Endodermal cell (in vitro differentiated cells): ENCODE measurements at places on chromosomes 1 and 21. TPM values are rescaled to one million over a fixed set of nuclear protein-coding genes. Genes with fewer than 3 reads are reported as not detected.

DNA sequence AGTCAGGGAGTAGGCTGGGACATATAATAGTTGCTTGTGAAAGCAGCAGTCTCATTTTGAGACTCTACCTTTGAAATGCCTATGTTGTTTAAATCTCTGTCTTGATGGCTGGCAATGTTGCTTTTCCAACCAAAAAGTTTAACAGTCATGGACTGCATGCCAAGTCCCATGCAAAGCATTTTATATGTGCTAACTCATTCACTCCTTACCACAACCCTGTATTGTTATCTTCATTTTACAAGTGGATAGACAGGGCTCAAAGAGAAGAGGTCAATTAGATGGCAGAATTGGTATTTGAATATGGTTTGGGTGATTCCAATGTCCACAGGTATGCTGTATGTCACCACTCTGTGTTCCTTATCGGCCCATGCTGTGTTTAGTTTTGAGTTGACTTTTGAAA lies 331.4 kb upstream of the USP24 start:
- H3K4me3 ChIP-seq, result no peak overlapping the region
- H3K4me1 ChIP-seq, result no peaks in the 10 kb centered on the region
- no peaks in the 10 kb centered on the region for H3K36me3 ChIP-seq
- H3K27ac ChIP-seq, result no peak overlapping the region
- H3K27me3 ChIP-seq, result no peaks in the 10 kb centered on the region
- DNase-seq, result no peak

DNA sequence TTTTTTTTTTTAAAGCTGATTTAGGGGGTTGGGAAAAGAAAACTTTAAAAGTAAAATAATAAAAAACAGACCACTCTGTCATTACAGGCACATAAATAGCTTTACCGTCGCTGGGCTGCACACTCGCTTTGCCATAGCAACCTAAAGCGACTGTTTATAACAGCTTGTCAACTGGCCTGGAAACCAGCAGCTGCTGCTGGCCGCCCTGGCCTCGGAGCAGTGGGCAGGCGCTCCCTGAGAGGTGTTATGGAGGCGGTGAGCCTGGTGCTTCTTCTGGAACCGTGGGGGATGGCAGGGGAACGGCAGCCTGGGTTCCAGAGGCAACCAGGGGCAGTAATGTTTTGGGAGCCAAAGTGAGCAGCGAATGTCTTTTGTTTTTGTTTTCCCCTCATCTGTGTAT lies 45.7 kb downstream of the ATP2B4 start:
- DNase-seq, result no peak
- H3K36me3 ChIP-seq, result peaks cover 4% of the 10 kb centered on the region
- peaks cover 22% of the 10 kb centered on the region for H3K4me1 ChIP-seq
- no peaks in the 10 kb centered on the region for H3K27me3 ChIP-seq
- peak overlapping the region; percentile 82 for H3K27ac ChIP-seq

- no peaks in the 10 kb centered on the region for H3K27me3 ChIP-seq
- no peak for DNase-seq
- no peaks in the 10 kb centered on the region for H3K4me1 ChIP-seq
- no peaks in the 10 kb centered on the region for H3K36me3 ChIP-seq
- H3K27ac ChIP-seq, result no peak overlapping the region
- no peak overlapping the region for H3K4me3 ChIP-seq
Observed at GRCh38 chr1:178161516-178161915, 67.6 kb downstream of the RASAL2 start.

- H3K4me1 ChIP-seq, result no peaks in the 10 kb centered on the region
- no peak overlapping the region for H3K27ac ChIP-seq
- peaks cover 5% of the 10 kb centered on the region for H3K27me3 ChIP-seq
- H3K36me3 ChIP-seq, result no peaks in the 10 kb centered on the region
Observed at GRCh38 chr1:41851589-41851988, 67.1 kb downstream of the HIVEP3 start.

DNA sequence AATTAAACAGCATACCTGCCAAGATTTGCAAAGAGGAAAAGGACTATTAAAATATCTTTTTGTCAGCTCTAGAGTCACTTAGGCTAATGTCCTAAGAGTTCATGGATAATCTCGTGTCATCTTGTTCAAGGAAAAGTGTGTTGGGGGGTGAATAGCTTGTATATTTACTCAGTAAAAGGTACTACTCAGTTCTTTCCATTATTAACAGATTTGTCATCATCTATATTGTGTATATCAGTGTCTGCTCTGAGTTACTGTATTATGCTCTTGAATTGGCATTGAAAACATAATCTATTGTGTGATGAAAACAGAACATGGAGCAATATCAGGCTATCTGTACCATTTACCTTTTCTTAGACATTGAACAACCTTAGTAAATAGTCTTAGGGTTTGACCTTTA lies 41.9 kb downstream of the SMG7 start:
- peaks cover 19% of the 10 kb centered on the region for H3K4me1 ChIP-seq
- H3K27me3 ChIP-seq, result no peaks in the 10 kb centered on the region
- DNase-seq, result no peak
- no peak overlapping the region for H3K27ac ChIP-seq
- peak overlapping the region; percentile 65 for H3K4me3 ChIP-seq
- H3K36me3 ChIP-seq, result peaks cover 29% of the 10 kb centered on the region

Gene SLC44A5
- total RNA-seq, result 4.2 and 4.6 TPM in 2 replicates

GRCh38 chr1:204041803-204042505 lies 31.0 kb upstream of the SOX13 start:
- H3K36me3 ChIP-seq, result no peaks in the 10 kb centered on the region
- H3K27ac ChIP-seq, result no peak overlapping the region
- H3K4me3 ChIP-seq, result no peak overlapping the region
- H3K27me3 ChIP-seq, result no peaks in the 10 kb centered on the region

Gene ATP13A2
- 56.9 to 82.6 TPM (median 69.0 TPM) in 3 replicates for total RNA-seq

DNA sequence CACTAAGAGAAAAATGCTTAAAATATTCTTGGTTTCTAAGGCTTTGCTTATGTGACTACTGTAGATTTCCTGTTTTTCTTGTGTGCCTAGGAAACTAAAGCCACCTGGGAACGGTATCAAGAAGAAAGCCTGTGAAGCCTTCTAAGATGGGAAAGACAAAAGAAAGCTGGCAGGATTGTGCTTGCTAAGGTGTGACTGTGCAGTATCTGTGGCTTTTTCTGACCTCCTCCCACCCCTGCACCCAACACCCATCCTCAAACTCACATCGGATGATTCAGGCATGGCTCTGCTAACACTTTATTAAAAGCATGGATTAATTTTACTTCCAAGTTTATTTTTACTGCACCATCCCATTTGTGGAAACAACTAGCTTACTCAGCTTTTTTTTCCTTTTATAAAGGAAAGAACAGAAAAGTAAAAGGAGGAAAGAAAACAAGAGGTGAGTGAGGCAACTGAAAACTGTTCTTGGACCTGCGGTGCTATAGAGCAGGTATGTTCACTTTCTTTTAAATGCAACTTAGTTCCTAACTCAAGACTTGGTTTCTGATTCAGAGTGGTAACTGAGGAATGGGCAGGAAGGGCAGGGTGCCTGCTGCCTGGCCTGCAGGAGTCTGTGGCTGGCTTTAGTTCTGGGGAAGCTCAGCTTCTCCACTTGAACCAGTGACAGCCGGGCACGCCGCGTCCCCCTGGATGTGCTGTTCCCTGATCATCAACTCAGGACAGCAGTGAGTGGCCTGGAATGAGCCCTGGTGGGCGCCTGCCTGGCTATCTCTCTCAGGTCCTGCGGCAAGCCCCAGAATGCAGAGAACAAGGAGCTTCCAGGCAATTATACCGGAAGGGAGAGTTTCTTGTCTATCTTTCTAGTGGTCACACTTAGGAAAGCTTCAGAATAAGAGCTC lies at the start of gene GBP6:
TSS of gene GBP6 (plus strand) at position 422 of the 899 bp plus-strand sequence. CDS start 4,493 bp downstream, outside the sequence.
- no peaks in the 10 kb centered on the region for H3K27me3 ChIP-seq
- no peak within 1 kb of the TSS for H3K4me3 ChIP-seq
- H3K36me3 ChIP-seq, result no peaks in the 10 kb centered on the region
- no peak within 1 kb of the TSS for H3K27ac ChIP-seq
- DNase-seq, result peak; percentile 67
- H3K4me1 ChIP-seq, result no peaks in the 10 kb centered on the region

- peak overlapping the region; percentile 12 for H3K4me3 ChIP-seq
- H3K4me1 ChIP-seq, result peaks cover 21% of the 10 kb centered on the region
- H3K27ac ChIP-seq, result no peak overlapping the region
- DNase-seq, result no peak
- no peaks in the 10 kb centered on the region for H3K27me3 ChIP-seq
Observed at GRCh38 chr1:51973587-51974474, 16.7 kb downstream of the RAB3B start.

GRCh38 chr1:1421147-1421906 lies at the start of gene ANKRD65:
TSS of gene ANKRD65 (minus strand) at chr1:1421276. CDS start at chr1:1421005, 271 bp downstream.
- H3K36me3 ChIP-seq, result no peaks in the 10 kb centered on the region
- peaks cover 13% of the 10 kb centered on the region for H3K4me1 ChIP-seq
- H3K4me3 ChIP-seq, result no peak within 1 kb of the TSS
- no peaks in the 10 kb centered on the region for H3K27me3 ChIP-seq

Gene KISS1
- not detected in 2 replicates for total RNA-seq

- H3K4me1 ChIP-seq, result peaks cover 7% of the 10 kb centered on the region
- no peak within 1 kb of the TSS for H3K27ac ChIP-seq
- no peaks in the 10 kb centered on the region for H3K27me3 ChIP-seq
- no peak within 1 kb of the TSS for H3K4me3 ChIP-seq
Observed at GRCh38 chr1:46798810-46799209, at the start of gene CYP4B1. TSS of gene CYP4B1 (plus strand) at chr1:46799046. CDS start at chr1:46799082, 36 bp downstream.

- H3K36me3 ChIP-seq, result peaks cover 6% of the 10 kb centered on the region
- H3K27me3 ChIP-seq, result peaks cover 18% of the 10 kb centered on the region
- peak overlapping the region; percentile 89 for H3K4me3 ChIP-seq
- H3K4me1 ChIP-seq, result no peaks in the 10 kb centered on the region
Observed at GRCh38 chr1:85576642-85577418, 3.7 kb upstream of the CCN1 start.

Gene FCN3
- total RNA-seq, result 0.26 TPM in 1 of 2 replicates, not detected in the other

Gene SPRR2F
- not detected in 2 replicates for total RNA-seq

Gene THEM5
- not detected in 2 replicates for total RNA-seq

- no peak for DNase-seq
- H3K36me3 ChIP-seq, result no peaks in the 10 kb centered on the region
- no peaks in the 10 kb centered on the region for H3K27me3 ChIP-seq
- no peak overlapping the region for H3K27ac ChIP-seq
Observed at GRCh38 chr1:229907884-229908638, 159.0 kb upstream of the GALNT2 start.

DNA sequence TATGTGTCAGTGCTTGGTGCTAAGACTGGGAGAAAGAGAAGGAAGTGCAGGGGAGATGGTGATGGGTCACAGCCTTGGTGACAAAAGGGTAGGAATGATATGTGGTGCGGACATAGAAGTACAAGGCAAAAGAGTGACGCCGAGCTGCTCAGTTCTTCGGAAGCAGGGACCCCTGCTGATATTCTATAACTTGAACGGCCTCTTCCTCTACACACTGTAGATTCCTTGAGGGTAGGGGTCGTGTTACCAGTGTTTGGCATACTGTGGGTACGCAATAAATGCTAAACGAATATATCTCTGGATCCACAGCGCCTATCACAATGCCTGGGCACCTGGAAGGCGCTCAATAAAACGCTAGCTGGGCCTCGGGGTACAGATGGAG lies 488 bp downstream of the DBT start:
- peaks cover 6% of the 10 kb centered on the region for H3K4me1 ChIP-seq
- H3K36me3 ChIP-seq, result no peaks in the 10 kb centered on the region
- peak overlapping the region; percentile 99 for H3K4me3 ChIP-seq
- DNase-seq, result no peak
- H3K27me3 ChIP-seq, result no peaks in the 10 kb centered on the region
- peak overlapping the region; percentile 75 for H3K27ac ChIP-seq

GRCh38 chr1:207405814-207406213 lies 48.3 kb upstream of the CR2 start:
- no peak overlapping the region for H3K27ac ChIP-seq
- no peak overlapping the region for H3K4me3 ChIP-seq
- H3K4me1 ChIP-seq, result no peaks in the 10 kb centered on the region

DNA sequence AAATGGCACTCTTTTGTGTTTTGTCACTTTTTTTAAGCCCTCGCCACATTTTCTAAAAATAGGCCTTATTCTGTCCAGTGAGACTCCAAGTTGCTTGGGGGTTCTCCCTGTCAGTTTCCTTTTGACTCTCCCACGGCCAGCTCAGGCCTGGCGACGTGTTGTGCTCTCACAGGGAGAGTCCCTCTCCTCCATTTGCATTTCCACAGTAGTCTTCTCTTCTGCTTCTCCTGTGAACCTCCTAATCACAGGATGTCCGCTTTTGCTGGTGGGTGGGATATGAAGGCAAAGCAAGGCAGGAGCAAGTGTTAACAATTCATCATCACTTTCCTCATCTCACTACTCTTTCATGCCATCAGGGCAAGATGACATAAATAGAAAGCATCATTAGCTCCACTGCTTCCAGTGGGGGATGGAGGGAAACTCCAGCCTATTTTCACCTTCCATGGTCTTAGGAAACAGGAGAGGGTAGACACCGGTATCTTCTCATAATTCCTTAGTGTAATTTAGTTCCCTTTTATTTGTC lies 99.8 kb downstream of the INTS7 start:
- H3K4me1 ChIP-seq, result peaks cover 8% of the 10 kb centered on the region
- H3K27ac ChIP-seq, result no peak overlapping the region
- no peak for DNase-seq
- H3K36me3 ChIP-seq, result no peaks in the 10 kb centered on the region

Gene ASCL5
- total RNA-seq, result 1.4 and 1.8 TPM in 2 replicates

DNA sequence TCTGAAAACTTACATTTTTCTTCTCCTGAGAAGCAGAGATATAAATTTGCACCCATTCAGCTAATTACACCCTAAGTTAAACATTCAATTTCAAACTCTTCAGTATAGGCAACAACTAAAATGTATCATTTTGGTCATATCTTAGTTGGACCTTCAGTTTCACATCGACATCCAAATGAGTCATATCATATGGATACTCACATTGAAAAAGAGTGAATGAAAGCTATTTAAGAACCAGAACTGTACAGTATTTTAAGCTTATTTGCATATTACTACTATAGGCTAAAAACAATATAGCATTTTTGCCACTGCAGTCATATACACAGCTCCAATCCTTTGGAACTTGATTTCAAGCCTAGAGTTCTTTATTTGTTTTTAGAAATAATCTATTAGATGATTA lies 33.6 kb downstream of the USP25 start:
- H3K4me3 ChIP-seq, result no peak overlapping the region
- peaks cover 4% of the 10 kb centered on the region for H3K36me3 ChIP-seq
- no peaks in the 10 kb centered on the region for H3K27me3 ChIP-seq
- DNase-seq, result no peak

DNA sequence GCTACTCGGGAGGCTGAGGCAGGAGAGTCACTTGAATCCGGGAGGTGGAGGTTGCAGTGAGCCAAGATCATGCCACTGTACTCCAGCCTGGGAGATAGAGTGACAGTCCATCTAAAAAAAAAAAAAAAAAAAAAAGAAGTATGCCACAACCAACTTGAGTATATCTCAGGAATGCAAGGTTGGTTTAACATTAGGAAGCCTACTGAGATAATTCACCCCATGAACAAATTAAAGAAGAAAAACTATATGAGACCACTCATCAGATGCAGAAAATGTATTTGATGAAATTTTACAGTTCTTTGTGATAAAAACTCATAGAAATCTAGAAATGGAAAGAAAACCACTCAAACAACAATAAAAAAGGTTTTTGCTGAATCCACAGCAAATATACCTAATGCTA lies 373.8 kb downstream of the LMO4 start:
- no peaks in the 10 kb centered on the region for H3K36me3 ChIP-seq
- no peak overlapping the region for H3K27ac ChIP-seq
- H3K27me3 ChIP-seq, result no peaks in the 10 kb centered on the region
- DNase-seq, result no peak
- no peaks in the 10 kb centered on the region for H3K4me1 ChIP-seq

Gene TCHHL1
- not detected in 2 replicates for total RNA-seq
